ENCODE measurements at places on chromosomes 5 and 9.

DNA sequence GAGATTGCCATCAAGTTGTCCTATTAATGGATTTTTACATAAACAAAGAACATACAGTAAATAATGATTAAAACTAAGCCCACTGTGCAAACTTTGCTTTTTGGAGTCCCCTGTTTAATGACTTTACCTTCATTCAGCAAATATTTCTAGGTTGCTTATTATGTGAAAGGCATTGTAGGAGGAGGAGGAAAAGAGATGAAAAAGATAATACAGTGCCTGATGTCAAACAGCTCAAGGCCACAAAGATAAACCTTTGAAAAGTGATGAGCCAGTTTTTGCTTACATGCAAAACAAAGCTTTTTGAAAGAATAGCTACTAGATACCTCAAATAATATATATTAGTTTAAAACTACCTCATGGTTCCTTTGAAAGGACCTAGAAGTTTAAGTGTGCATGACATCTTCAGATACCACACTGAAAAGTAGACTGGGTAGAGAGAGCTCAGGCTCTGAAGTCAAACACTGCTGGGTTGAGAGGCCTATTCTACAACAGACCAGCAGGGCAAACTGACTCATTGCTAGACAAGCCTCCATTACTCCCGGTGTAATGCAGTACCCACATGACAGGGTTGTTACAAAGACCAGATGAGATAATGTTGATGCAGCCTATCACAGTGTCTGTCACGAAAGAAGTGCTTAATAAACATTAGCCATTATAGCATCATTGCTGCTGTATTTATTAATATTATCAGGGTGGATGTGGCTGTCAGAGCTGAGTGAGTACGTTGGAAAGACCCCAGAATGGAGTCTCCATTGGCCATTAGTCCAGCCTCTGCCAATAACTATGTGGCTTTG is 11.8 kb downstream of the DEPDC1B start:
- DNase-seq, result no peak

DNA sequence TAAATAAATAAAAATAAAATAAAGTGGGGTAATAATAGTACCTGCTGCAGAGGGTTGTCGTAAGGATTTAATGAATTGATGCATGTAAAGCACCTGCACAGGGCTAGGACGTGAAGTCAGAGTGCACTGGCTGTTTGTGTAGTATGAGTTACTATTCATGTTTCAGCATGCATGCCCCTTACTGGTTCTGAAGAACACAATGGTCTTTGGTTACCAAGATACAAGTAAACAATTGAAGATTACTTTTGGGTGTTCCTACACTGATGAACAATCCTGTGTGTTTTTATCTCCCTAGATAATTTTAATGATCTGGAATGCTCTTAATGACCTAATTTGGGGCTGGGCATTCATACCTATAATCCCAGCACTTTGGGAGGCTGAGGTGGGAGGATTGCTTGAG is 23.2 kb upstream of the PRRC2B start:
- no peak for DNase-seq

DNA sequence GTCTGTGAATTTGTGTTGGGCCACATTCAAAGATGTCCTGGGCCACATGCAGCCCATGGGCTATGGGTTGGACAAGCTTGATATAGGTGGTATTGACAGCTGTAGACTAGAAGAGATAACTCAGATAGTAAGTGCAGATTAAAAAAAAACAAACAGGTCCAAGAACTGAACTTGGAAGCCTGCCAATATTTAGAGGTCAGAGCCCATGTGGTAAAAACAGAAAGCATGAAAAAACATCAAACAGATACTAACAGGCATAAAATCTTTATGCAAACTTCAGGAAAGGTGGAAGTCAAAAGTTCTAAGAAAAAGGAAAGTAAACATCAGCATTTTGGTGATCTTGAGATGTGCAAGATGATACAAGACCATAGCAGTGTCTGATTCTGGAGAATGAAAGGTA is 155.1 kb upstream of the NR4A3 start:
- no peak for DNase-seq

GRCh38 chr9:77455312-77455927 is 192.7 kb downstream of the GNA14 start:
- DNase-seq, result no peak

DNA sequence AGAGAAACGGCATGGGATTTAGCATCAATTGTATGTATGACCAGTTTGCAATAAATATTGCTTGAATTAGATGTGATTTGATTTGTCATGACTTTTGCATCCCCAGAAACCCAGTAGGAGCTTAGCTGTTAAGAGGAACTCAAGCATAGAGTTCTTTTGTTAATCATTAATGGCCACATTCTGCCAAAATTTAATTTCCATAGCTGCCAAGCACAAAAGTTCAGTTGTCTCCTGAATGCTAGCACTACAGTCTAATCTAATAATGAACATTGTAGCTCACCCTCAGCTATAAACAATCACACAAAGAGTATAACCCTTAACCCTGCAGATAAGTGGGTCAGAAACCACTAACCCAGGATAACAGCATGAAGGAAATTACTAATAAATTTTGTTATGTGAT is 169.8 kb upstream of the GRAMD2B start:
- DNase-seq, result no peak

GRCh38 chr9:95494022-95494415 is 22.8 kb downstream of the PTCH1 start:
- DNase-seq, result no peak

GRCh38 chr5:174693697-174694385 is 30.5 kb upstream of the MSX2 start:
- no peak for DNase-seq

DNA sequence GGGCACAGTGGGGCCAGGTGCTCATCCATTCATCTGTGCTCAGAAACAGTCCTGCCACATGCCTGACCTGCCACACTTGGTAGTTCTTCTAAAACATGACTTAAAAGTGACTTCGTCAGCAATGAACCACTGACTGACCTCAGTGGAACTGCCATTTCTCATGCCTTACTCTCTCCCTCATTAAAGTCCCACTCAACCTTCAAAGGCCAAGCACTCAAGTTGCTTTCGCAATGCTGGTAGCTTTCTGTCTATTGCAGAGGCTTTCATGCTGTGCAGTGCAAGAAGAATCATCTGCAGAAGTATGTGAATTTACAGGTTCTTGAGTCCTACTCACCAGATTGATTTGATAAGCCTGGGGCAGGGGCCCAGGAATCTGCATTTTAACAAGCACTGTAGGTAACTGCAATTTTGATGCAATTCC is 23.9 kb downstream of the B4GALT1 start:
- DNase-seq, result no peak

DNA sequence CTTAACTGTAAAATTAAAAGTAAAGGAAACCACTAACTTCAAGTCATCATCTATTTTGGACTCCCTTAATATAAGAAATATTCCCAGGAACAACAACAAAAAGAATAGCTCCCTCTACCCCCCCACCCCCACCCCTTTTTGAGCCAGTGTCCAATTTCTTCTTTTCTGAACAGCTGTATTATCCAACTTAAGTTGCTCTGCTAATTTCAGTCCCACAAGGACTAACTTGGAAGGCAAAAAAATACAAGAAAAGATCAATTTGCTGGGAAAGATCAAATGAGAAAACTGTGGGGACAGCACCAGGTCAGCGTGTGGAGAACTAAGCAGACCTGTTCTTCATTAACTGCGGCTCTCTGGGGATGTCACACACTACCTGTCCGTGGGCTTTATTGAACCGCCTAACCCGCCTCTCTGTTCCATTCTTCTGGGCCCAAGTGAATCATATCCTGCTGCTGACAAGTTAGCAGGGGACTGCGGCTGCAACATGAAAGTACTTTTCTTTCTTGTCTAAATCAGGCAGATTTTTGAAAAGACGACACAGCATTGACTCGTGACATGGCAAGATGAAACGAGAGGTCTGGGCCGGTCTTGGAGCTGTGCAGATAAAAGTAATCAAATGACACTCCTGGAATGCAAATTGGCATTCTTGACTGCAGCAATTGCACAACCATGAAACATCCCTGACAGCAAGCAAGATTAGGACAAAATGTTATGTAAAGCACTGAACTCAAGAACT is 2.7 kb downstream of the BNC2 start:
- DNase-seq, result no peak

GRCh38 chr5:19531374-19531952 is 456.5 kb downstream of the CDH18 start:
- no peak for DNase-seq

GRCh38 chr9:83106263-83106662 is 43.3 kb upstream of the RASEF start:
- no peak for DNase-seq

GRCh38 chr5:127097278-127097677 is 24.0 kb upstream of the C5orf63 start:
- no peak for DNase-seq

GRCh38 chr5:88666761-88667495 is 216.1 kb downstream of the MEF2C start:
- DNase-seq, result no peak

GRCh38 chr5:61303346-61303745 is 28.7 kb upstream of the ZSWIM6 start:
- DNase-seq, result no peak

DNA sequence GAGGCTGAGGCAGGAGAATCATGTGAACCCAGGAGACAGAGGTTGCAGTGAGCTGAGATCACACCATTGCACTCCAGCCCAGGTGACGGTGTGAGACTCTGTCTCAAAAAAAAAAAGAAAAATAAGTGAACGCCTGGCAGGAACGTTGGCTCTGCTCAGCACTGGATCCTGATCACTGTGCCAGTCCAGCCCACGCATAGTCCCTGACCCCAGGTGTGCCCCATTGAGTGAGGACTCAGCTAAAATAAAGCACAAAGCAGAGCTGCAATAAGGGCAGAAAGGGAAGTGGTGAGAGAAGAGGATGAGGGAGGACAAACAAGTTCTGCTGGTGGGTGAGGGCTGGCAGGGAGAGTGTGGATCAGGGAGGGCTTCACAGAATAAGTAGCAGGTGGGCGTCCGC is 4.3 kb downstream of the GRHPR start:
- no peak for DNase-seq

DNA sequence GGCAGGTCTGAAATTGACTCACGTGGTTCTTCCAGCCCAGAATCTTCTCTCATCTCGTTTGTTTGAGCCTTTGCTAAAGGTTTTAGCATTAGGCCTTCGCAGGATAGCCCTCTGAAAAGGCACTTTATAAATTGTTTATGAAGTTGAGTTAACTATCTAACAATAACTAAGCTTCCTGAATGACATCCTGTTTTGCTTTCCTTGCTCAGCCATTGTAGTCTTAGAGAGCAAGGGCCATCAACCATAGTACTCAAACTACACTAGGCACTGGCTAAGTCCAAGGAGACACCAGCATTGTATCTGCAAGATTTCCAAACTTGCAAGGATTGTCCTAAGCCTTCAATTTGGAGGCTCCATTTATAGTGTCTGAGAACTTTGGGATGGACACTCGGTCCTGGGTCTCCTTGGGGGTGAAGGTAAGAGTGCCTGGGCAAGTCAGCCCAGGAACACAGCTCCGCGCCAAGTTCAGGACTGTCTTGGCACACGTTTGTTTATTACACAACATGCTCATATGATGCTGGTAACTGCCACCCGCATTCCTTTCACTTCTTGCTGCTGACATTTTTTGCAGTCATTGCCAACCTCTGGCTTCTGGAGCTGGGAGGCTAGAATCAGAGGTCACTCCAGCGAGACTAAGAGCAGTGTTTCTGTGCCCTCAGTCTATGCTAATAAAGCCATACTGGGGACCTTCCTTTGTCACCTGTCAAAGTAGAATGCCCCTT is 151.1 kb downstream of the ESM1 start:
- no peak for DNase-seq

Measured in CD8-positive, alpha-beta memory T cell (primary cell).